ENCODE measurements at places on chromosomes 11 and 22. TPM values are rescaled to one million over a fixed set of nuclear protein-coding genes. Genes with fewer than 3 reads are reported as not detected.

MMP10 gene
- not detected for total RNA-seq

ART1 gene
- total RNA-seq, result not detected

CRACR2B gene
- total RNA-seq, result 2.8 TPM

PGA5 gene
- not detected for total RNA-seq

GRCh38 chr11:62046568-62047100, 77.2 kb upstream of the INCENP start:
- H3K27me3 ChIP-seq, result no peaks in the 10 kb centered on the region
- DNase-seq, result no peak
- H3K27ac ChIP-seq, result no peak overlapping the region
- no peaks in the 10 kb centered on the region for H3K36me3 ChIP-seq

- no peaks in the 10 kb centered on the region for H3K36me3 ChIP-seq
- no peaks in the 10 kb centered on the region for H3K4me1 ChIP-seq
- no peaks in the 10 kb centered on the region for H3K27me3 ChIP-seq
- no peak overlapping the region for H3K27ac ChIP-seq
Observed at GRCh38 chr11:126497581-126498122, 142.2 kb downstream of the ST3GAL4 start.

GRCh38 chr11:116255321-116255953, 517.4 kb downstream of the BUD13 start:
- no peak for DNase-seq
- no peak overlapping the region for H3K4me3 ChIP-seq
- H3K27ac ChIP-seq, result no peak overlapping the region
- no peaks in the 10 kb centered on the region for H3K4me1 ChIP-seq
- no peaks in the 10 kb centered on the region for H3K36me3 ChIP-seq

- peak overlapping the region; percentile 97 for H3K4me3 ChIP-seq
- no peak for DNase-seq
- peak overlapping the region; percentile 78 for H3K27ac ChIP-seq
- H3K36me3 ChIP-seq, result peaks cover 34% of the 10 kb centered on the region
- H3K4me1 ChIP-seq, result peaks cover 15% of the 10 kb centered on the region
Observed at GRCh38 chr11:129894278-129895125, 876 bp downstream of the NFRKB start.

- H3K4me3 ChIP-seq, result no peak overlapping the region
- H3K27ac ChIP-seq, result no peak overlapping the region
- no peak for DNase-seq
- no peaks in the 10 kb centered on the region for H3K27me3 ChIP-seq
- no peaks in the 10 kb centered on the region for H3K36me3 ChIP-seq
- H3K4me1 ChIP-seq, result no peaks in the 10 kb centered on the region
Observed at GRCh38 chr11:64649291-64649697, 58.3 kb downstream of the SLC22A12 start.

GRCh38 chr11:116044520-116044919, 540.3 kb upstream of the CADM1 start:
- H3K27ac ChIP-seq, result no peak overlapping the region
- no peaks in the 10 kb centered on the region for H3K27me3 ChIP-seq
- no peaks in the 10 kb centered on the region for H3K36me3 ChIP-seq
- H3K4me1 ChIP-seq, result no peaks in the 10 kb centered on the region
- DNase-seq, result no peak

- no peaks in the 10 kb centered on the region for H3K27me3 ChIP-seq
- no peak overlapping the region for H3K27ac ChIP-seq
- H3K36me3 ChIP-seq, result no peaks in the 10 kb centered on the region
- DNase-seq, result no peak
- H3K4me3 ChIP-seq, result no peak overlapping the region
Observed at GRCh38 chr11:100203789-100204188, 483.3 kb upstream of the ARHGAP42 start.
